ENCODE measurements at places on chromosomes 1 and 21.

GRCh38 chr1:89833183-89834082 lies 12.6 kb downstream of the LRRC8D start:
- no peak for DNase-seq

GRCh38 chr1:67534627-67535065 lies 104.4 kb upstream of the SERBP1 start:
- no peak for DNase-seq

DNA sequence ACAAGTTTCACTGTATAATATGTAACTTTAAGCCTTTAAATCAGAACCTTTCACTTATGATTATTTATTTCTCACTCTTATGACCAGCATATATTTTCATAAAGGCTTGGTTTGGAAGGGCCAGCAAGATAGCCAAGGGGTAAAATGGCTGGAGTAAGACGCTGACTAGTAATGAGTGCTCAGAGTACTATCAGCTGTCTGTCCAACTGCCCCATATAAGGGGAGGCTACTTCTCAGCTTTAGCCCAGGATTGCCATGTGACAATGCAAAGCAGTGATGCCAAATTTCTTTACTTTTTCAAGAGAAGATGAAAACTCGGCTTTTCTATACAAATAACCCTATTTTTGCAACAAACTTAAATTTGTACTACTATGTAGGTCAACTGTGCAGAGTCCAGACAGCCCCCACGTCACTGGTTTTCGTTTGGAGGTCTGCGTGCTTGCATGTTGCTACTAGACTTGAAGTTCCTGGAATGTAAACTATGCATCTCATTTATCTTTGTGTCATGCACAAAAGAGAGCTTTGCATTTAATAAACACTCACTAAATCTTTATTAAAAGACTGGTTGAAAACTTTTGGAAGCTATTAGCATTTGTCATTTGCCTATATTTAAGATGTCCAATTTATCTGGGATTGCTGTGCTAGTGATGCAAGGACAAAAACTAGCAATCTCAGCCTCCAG lies 110.4 kb downstream of the TNFSF18 start:
- peak; percentile 29 for DNase-seq

DNA sequence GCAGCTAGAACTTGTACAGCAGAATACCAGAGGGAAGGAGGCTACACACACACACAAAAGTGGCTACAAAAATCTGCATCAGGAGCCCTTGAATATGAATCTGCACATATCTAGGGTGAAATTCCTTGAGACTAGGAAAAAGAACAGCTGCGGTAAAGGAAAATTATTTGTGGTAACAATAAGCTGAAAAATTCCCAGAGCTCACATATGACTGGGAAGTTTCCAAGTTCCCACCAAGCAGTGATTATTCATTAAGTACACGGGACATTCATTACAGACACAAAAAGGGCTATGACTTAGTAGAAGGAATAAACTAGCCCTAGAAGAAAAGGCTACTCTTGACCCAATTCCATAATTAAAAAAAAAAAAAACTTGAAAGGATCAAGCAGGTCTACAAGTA lies 149.5 kb upstream of the BACE2 start:
- DNase-seq, result no peak

DNA sequence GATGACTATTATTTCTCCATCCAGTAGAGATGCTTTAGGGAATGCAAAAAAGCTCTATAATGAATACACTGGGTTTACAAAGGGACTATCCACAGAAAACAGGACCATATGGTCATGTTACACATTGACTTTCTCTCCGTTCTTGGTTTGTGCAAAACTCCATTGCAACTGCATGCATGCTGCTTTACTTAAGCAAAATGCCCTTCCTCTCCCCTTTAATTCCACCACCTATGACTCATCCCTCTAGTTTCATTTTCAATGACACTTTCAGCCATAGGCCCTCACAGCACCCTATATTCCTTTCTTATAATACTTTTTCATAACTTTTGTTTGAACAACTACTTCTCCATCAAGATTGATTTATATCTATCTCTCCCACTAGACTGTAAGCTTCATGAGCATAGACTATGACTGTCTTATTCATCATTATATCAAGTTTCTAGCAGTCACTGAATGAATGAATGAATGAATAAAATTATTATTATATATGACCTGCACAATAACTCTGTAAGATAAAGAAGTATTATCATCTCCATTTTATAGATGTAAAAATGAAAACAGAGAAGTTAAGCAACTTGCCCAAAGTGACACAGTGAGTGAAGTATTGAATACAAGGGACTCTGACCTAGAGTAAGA lies 248.9 kb downstream of the PLPP3 start:
- DNase-seq, result no peak

All from right kidney (tissue), 9 donors.